ENCODE measurements at places on chromosomes 11 and 22.
A peak's percentile ranks its signal among the peaks of the same experiment; 100 is the strongest.

- DNase-seq = no peak
These were observed 23.2 kb downstream of the NF2 start for GRCh38 chr22:29626497-29627195.

DNA sequence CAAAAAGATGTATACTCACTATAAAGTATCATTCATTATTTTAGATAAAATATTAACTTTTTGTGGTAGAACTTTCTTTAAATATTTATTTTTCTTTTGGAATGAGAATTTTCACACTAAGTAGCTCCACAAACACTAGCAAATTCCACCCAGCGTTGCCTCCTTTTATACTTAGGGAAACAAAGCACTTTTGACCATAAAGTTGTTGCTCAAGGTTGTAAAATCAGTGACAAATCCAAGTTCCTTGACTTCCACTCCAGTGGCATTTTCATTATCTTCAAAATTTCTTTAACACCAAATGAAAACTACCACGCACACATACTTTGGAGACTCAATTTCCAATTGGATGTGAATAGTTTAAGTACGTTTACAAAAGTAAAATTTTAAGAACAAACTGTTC is 431.2 kb downstream of the DLG2 start:
- no peak for DNase-seq

DNA sequence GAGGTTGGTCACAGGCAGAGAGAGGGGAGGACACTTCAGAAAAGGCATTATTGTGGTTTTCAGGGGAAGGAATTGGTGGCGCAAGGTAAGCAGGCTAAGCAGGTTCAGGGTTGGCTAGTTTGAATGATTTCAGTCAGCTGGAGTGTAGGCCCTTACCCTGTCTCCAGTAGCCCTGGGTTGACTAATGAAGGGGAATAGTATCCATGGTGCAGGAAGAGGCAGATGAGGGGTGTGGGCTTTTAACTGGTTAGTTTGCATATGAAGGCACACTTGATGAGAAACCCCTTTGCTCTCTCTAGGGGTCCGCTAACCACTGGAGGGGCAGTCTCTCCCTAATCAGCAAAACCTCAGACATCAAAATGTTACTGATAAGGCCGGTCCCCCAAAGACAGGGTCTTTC is 249.7 kb downstream of the AASDHPPT start:
- no peak for DNase-seq

- no peak for DNase-seq
These were observed 38.5 kb downstream of the IGHMBP2 start for GRCh38 chr11:68942095-68942620.

GRCh38 chr22:37244114-37244921 is at the start of gene RAC2:
Gene RAC2, minus strand, starts transcription at chr22:37244269. Its CDS starts 121 bp downstream, at chr22:37244148.
- peak; percentile 94 for DNase-seq

DNA sequence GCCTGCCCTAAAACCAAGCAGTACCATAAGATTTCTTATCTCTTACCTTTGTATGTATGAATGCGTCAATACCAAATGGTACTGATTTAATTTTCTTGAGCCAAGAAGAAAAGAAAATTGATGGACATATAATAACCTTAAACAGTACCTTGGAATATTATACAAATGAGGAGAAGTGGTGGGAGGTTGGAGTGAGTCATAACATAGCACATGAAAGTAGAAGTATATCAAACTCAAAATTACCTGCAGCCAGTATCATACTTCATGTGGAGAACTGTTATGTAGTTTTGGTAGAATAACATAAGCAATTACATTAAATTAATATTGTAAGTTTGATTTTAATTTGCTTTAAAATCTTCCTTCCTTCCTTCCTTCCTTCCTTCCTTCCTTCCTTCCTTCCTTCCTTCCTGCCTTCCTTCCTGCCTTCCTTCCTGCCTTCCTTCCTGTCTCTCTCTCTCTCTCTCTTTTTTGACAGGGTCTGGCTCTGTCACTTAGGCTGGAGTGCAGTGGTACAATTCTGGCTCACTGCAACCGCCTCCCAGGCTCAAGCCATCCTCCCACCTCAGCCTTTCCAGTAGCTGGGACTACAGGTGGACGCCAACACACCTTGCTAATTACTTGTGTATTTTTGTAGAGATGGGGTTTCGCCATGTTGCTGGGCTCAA is 460.9 kb upstream of the CCDC90B start:
- DNase-seq = no peak

Measured in stimulated activated CD4-positive, alpha-beta T cell treated with anti-CD3 and anti-CD28 coated beads, Interleukin-15, amount 100 ng/mL, for 48 hours (primary cell).